Thoracic aorta (tissue), 2 donors: ENCODE measurements at places on chromosomes 6 and 20. TPM values are rescaled to one million over a fixed set of nuclear protein-coding genes. Genes with fewer than 3 reads are reported as not detected.
A peak's percentile ranks its signal among the peaks of the same experiment; 100 is the strongest.

DNA sequence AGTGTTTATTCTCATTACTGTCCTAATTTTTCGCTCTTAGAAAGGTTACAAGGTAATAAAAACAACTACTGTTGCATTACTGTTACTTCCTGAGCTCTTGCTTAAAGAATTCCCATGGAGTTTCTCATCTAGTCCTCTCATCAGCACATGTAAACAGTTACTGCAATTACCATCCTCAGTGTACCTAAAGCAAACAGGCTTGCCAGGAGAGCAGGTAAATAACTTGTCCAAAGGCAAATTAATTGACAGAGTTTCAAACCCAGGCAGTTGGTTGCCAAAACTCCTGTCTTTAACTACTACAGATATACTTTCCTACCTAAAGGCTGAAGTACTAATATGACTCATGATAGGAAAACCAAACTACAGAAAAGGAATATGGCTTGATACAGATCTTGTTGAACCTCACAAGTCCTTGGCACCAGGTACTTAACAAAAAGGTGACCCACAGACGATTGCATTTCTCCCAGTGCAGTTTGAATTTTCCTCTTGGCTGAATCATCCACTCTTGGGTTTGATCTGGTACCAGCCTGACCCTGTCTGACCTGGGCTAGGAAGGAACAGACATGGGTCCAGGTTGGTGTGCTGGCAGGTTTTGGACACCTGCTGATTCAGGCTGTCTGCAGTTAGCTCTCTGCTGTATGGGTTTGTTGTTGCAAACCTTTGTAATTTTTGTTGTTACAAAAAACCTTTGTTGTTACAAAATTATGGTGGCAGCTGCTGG lies 153.0 kb downstream of the CFAP61 start:
- no peaks in the 10 kb centered on the region for H3K27me3 ChIP-seq
- no peak overlapping the region for H3K4me3 ChIP-seq
- no peak for DNase-seq

GRCh38 chr6:21335591-21335990 lies 258.0 kb upstream of the SOX4 start:
- no peaks in the 10 kb centered on the region for H3K36me3 ChIP-seq
- H3K27me3 ChIP-seq: no peaks in the 10 kb centered on the region
- no peak overlapping the region for H3K27ac ChIP-seq
- no peak for DNase-seq
- H3K4me3 ChIP-seq: no peak overlapping the region
- H3K4me1 ChIP-seq: no peaks in the 10 kb centered on the region

- H3K27me3 ChIP-seq: no peaks in the 10 kb centered on the region
- no peaks in the 10 kb centered on the region for H3K36me3 ChIP-seq
- no peak overlapping the region for H3K27ac ChIP-seq
- H3K4me3 ChIP-seq: no peak overlapping the region
- no peak for DNase-seq
Measured at GRCh38 chr20:59747671-59748515, 143.6 kb downstream of the PHACTR3 start.

GRCh38 chr6:17099401-17100059 lies 2.3 kb upstream of the STMND1 start:
- no peak overlapping the region for H3K27ac ChIP-seq
- H3K4me3 ChIP-seq: no peak overlapping the region
- no peaks in the 10 kb centered on the region for H3K27me3 ChIP-seq
- H3K36me3 ChIP-seq: no peaks in the 10 kb centered on the region
- DNase-seq: no peak
- no peaks in the 10 kb centered on the region for H3K4me1 ChIP-seq

DNA sequence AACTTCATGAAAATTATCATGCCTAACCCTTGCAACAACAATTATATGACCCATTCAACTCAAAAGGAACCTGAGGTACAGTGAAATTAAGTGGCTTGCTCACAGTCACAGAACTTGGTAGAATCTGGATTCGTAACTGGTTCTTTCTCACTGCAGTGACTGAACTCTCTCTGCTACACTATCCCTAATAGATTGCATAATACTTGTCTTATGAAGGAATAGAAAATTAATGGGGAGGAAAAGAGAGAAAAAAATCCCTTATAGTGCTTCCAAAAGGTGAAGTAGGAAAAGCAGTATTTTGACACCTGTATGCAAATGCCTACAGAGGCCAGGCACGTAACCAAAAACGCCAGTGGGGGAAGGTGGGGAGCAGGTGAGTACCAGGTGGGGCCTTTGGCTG lies 186.6 kb downstream of the LY86 start:
- no peak overlapping the region for H3K4me3 ChIP-seq
- H3K27ac ChIP-seq: no peak overlapping the region
- H3K4me1 ChIP-seq: no peaks in the 10 kb centered on the region
- H3K27me3 ChIP-seq: no peaks in the 10 kb centered on the region
- no peak for DNase-seq
- H3K36me3 ChIP-seq: no peaks in the 10 kb centered on the region

DNA sequence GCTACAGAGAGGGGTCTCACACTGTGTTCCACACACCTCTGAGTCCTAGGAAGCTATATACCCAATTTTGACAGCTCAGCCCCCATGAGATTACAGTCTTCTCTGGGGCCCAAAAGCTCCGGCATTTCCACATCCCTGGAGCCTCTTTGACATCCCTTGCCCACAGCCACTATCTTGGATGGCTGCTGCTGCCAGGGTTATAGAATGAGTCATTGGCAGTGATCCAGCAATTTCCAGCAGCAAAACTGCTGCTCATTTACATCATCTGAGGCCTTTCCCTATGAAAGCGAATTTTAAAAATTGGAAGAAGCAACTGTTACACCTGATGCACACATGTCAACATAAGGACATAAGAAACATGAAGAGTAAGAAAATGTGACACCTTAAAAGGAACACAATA lies 590.7 kb downstream of the MEI4 start:
- no peaks in the 10 kb centered on the region for H3K4me1 ChIP-seq
- no peaks in the 10 kb centered on the region for H3K36me3 ChIP-seq
- no peak for DNase-seq
- no peak overlapping the region for H3K4me3 ChIP-seq
- no peaks in the 10 kb centered on the region for H3K27me3 ChIP-seq
- no peak overlapping the region for H3K27ac ChIP-seq

DNA sequence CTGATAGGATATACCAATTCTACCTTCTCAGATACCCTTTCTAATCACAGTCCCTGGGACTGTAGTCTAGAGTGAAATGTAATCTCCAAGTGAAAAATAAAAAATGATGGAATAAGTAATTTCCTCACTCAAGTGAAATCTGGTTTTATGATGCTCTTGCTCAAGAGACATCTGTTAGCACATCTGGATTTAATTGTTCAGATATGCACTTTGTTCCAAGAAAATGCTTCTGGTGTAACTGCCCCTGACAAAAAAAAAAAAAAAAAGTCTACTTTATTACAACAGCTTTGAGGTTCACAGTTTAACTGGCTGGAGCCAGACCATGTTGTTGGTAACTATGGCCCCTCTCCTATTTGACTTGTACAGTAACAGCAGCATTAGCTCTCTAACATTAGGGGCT lies 251.8 kb downstream of the BTBD9 start:
- no peaks in the 10 kb centered on the region for H3K4me1 ChIP-seq
- no peaks in the 10 kb centered on the region for H3K36me3 ChIP-seq
- DNase-seq: no peak
- H3K27ac ChIP-seq: no peak overlapping the region

GRCh38 chr20:19457611-19458010 lies 245.2 kb downstream of the SLC24A3 start:
- no peaks in the 10 kb centered on the region for H3K36me3 ChIP-seq
- no peaks in the 10 kb centered on the region for H3K27me3 ChIP-seq
- no peak for DNase-seq
- peak overlapping the region; percentile 51 for H3K27ac ChIP-seq
- no peak overlapping the region for H3K4me3 ChIP-seq

- H3K27me3 ChIP-seq: no peaks in the 10 kb centered on the region
- peak overlapping the region; percentile 81 for H3K4me3 ChIP-seq
- no peaks in the 10 kb centered on the region for H3K36me3 ChIP-seq
- peaks cover 59% of the 10 kb centered on the region for H3K4me1 ChIP-seq
- H3K27ac ChIP-seq: peak overlapping the region; percentile 92
- no peak for DNase-seq
Measured at GRCh38 chr6:4020822-4021132, 58.2 kb downstream of the FAM217A start.

- H3K27ac ChIP-seq: no peak overlapping the region
- H3K27me3 ChIP-seq: no peaks in the 10 kb centered on the region
- no peaks in the 10 kb centered on the region for H3K36me3 ChIP-seq
- peaks cover 4% of the 10 kb centered on the region for H3K4me1 ChIP-seq
Measured at GRCh38 chr6:42257063-42257462, 39.4 kb upstream of the MRPS10 start.

- no peak for DNase-seq
- H3K27me3 ChIP-seq: no peaks in the 10 kb centered on the region
- H3K4me1 ChIP-seq: peaks cover 4% of the 10 kb centered on the region
- no peaks in the 10 kb centered on the region for H3K36me3 ChIP-seq
- H3K27ac ChIP-seq: no peak overlapping the region
Measured at GRCh38 chr6:43917878-43918382, 147.9 kb downstream of the VEGFA start.

Gene RNF144B
- total RNA-seq: 15.8 TPM

Gene AKAP12
- 102 TPM for total RNA-seq

Gene NR2E1
- total RNA-seq: not detected

Gene TCP11
- not detected for total RNA-seq

Gene PPP1R16B
- 8.9 TPM for total RNA-seq
